Body of pancreas (tissue), 4 donors: ENCODE measurements at places on chromosomes 3 and 15. TPM values are rescaled to one million over a fixed set of nuclear protein-coding genes. Genes with fewer than 3 reads are reported as not detected.

DNA sequence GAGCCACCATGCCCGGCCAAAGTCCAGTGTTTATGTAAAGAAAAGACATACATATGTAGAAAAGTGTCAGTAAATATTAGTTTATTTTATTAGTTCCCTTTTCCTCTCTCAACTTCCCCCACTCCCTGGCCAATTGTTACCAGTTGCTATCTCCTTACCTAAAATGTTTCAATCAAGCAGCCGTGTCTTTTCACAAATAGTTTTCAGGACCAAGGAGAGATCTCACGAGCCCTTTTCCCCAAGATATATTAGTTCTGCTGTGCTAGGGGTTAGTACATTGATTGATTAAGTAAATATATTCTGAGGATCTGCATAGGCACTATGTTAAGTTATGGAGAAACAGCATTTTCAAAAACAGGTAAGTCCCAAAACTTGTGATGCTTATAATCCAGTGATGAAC lies 87.4 kb downstream of the ZIC4 start:
- no peak overlapping the region for H3K4me3 ChIP-seq
- no peaks in the 10 kb centered on the region for H3K4me1 ChIP-seq
- H3K27me3 ChIP-seq: no peaks in the 10 kb centered on the region
- DNase-seq: no peak
- H3K27ac ChIP-seq: no peak overlapping the region

DNA sequence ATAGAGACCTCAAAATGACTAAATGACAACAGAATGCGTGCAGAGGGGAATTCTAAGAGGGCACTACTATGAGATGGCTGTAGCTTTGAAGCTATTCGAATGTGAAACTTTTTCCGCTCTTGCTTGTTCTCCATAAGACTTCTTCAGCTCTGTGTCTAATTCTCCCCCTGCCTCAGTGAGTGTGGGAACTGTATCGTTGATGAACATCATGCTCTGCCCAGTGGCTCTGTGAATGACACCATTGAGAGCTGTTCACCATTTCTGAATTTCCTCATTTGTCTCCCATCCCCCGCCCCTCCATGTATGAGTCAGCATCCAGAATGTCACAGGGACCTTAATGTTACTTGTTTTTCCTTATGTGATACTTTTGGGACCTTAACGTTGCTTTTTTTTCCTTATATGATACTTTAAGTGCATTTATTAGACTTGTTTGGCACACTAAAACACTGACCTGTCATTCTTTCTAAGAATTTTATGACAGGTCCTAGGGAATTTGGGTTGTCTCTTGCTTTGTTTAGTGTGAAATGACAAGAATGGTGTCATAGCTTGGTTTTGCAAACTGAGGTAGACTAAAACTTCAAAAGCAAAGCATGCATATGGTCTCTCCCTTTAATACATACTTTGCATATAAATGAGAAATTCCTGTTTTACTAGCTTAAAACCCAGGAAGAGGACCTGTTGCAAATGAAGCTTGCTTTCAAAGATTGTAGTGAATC lies 99.6 kb downstream of the FNDC3B start:
- DNase-seq: peak; percentile 64
- peaks cover 82% of the 10 kb centered on the region for H3K4me1 ChIP-seq
- peak overlapping the region; percentile 76 for H3K27ac ChIP-seq

Gene PAK6
- total RNA-seq: 22.4 TPM

GRCh38 chr15:95830281-95830680 lies 500.2 kb upstream of the NR2F2 start:
- H3K4me1 ChIP-seq: no peaks in the 10 kb centered on the region
- no peaks in the 10 kb centered on the region for H3K27me3 ChIP-seq
- H3K27ac ChIP-seq: no peak overlapping the region
- H3K4me3 ChIP-seq: no peak overlapping the region

Gene ACAA1
- total RNA-seq: 91.8 TPM

Gene TIMP4
- 11.7 TPM for total RNA-seq

Gene CHST2
- 1.3 TPM for total RNA-seq

DNA sequence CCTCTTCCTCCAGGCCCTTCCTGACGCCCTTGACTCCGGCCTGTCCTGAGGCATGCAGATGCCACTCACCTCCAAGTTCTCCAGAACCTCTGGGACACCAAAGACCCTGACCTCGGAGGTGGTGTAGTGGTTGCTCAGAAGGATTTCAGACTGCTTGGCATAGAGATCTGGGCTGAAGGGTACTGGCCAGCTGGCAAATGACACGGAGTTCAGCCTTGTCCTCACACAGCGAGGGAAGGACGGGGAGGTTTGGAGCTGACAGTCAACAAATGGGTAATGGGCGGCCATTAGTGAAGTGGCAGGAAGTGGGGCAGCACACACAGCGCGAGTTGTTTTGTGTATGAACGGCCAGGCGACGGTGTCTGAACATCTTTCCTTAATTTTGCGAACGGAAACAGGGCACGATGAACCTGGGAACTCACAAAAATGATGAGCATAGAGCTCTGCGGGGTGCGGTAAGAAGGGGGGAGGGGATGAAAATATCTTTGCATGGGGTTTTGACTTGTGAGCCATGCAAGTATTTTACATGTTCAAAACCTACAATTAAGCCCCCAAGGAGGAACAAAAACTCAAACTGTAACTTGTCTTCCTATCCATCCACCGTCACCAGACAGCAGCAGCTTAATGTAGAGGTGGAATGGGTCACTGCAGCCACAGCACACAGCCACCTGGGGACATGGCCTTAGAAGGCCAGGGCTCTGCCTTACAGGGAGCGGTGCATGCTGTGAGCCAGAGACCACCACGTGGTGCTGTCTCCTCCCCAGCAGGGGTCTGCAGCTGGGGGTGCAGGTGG lies 43.6 kb upstream of the RPL32 start:
- H3K4me1 ChIP-seq: no peaks in the 10 kb centered on the region
- H3K27ac ChIP-seq: no peak overlapping the region
- no peaks in the 10 kb centered on the region for H3K36me3 ChIP-seq
- H3K27me3 ChIP-seq: no peaks in the 10 kb centered on the region

Gene LEKR1
- 0.99 TPM for total RNA-seq

DNA sequence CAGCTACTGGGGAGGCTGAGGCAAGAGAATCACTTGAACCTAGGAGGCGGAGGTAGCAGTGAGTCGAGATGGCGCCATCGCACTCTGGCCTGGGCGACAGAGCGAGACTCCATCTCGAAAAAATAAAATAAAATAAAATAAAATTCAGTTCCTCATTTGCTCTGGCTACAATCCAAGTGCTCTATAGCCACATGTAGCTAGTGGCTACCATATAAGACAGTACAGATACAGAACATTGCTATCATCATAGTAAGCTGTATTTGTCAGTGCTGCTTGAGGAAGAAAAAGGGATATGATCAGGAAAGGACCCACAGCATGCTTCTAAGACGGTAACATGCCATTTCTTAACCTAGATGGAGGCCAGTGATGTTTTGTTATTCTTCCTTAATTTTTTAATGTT lies 88.7 kb upstream of the CDAN1 start:
- H3K36me3 ChIP-seq: no peaks in the 10 kb centered on the region
- no peak overlapping the region for H3K27ac ChIP-seq
- no peak for DNase-seq
- no peaks in the 10 kb centered on the region for H3K27me3 ChIP-seq

Gene PARP15
- total RNA-seq: 0.52 TPM

Gene MYRIP
- total RNA-seq: 12.5 TPM

DNA sequence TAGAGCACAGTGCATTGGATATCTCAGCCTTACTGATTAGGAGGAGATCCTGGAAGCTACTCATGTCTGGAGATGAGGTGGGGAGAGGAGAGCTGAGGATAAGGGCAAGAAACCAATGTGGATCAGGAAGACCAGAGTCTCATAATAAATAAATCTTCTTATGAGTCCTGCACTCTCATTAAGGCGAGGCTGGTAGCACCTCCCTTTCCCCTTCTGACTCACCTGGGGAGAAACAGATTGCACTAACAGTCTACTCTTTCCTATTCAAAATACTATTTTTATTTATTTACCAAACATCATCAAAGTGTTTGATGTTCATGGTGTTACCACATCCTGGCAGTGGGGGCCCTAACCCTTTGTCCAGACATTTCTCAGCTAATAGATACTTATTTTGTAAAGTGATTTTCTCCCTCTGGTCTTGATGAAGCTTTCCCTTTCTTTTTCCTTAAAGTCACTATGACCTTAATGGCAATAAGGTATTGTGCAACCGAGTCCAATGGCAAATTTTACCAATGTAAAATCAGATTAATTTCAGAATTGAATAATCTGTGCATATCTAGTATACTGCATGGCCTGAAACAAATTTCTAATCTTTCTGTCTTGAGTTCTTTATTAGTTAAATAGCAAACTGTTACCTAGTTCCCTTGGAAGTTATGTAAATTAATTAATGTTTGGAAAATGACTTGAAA lies 81.1 kb downstream of the IQCH start:
- DNase-seq: no peak
- no peak overlapping the region for H3K27ac ChIP-seq
- no peak overlapping the region for H3K4me3 ChIP-seq
- H3K4me1 ChIP-seq: no peaks in the 10 kb centered on the region
- no peaks in the 10 kb centered on the region for H3K27me3 ChIP-seq

DNA sequence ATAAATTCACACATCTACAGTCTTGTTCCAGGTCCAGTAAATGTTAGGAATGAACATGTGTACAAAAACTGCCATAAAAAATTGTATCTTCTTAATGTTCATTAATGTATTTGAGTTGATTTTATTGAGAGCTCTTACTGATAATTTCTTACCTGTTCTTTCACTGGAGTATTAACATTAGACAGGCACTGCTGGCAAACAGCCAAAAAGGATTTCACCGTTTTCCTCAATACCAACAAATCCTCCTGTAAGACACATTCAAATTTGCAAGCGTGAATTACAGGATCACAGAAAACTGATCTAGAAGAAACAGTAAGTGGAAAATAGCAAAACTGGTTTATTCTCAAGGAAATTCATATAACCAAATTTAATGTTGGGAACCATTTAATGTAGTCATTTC lies 127.4 kb downstream of the PCCB start:
- no peaks in the 10 kb centered on the region for H3K27me3 ChIP-seq
- no peaks in the 10 kb centered on the region for H3K36me3 ChIP-seq
- no peak overlapping the region for H3K27ac ChIP-seq
- no peak overlapping the region for H3K4me3 ChIP-seq
- no peaks in the 10 kb centered on the region for H3K4me1 ChIP-seq

GRCh38 chr15:77053709-77054108 lies 17.2 kb downstream of the TSPAN3 start:
- no peaks in the 10 kb centered on the region for H3K36me3 ChIP-seq
- H3K4me1 ChIP-seq: peaks cover 8% of the 10 kb centered on the region
- no peaks in the 10 kb centered on the region for H3K27me3 ChIP-seq
- no peak overlapping the region for H3K4me3 ChIP-seq

Gene CLDN1
- 33.3 TPM for total RNA-seq

Gene PIGZ
- 1.0 TPM for total RNA-seq

Gene FEZF2
- not detected for total RNA-seq

- no peak overlapping the region for H3K27ac ChIP-seq
- no peak for DNase-seq
- H3K4me3 ChIP-seq: no peak overlapping the region
- peaks cover 13% of the 10 kb centered on the region for H3K4me1 ChIP-seq
- no peaks in the 10 kb centered on the region for H3K27me3 ChIP-seq
These were observed 4.4 kb downstream of the TMOD2 start for GRCh38 chr15:51755790-51756189.

Gene RTP1
- total RNA-seq: not detected

DNA sequence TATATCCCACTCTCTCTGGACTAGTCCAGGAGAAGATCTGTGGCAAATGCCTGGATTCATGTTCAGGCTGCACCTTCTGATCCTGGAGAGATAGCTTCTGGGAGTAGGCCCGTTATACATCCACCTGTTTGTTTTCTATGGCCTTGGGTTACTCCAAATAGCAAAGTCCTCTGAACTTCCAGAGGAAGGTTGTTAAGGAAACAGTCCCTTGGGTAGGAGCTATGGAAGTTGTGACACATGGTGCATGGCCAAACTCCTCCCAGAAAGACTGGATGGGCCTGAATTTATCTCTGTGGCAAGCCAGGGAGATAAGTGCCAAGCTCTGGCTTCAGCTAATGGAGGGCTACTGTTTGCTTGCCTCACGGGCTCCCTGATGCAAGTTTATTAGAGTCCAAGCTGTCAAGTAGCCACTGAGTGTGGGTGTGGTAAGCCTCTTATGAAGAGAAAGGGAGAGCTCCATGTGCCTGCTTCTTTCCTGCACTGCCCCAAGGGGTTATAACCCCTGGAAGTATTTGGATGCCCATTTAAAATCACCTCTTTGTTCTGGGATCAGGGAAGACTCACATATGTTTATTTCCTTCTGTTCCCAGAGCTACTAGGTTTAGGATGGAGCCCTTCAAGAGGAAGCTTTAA lies 328.7 kb upstream of the ATP11B start:
- no peaks in the 10 kb centered on the region for H3K27me3 ChIP-seq
- no peaks in the 10 kb centered on the region for H3K36me3 ChIP-seq
- no peaks in the 10 kb centered on the region for H3K4me1 ChIP-seq

GRCh38 chr3:171028025-171028778 lies 1.7 kb upstream of the SLC2A2 start:
- H3K27me3 ChIP-seq: no peaks in the 10 kb centered on the region
- no peaks in the 10 kb centered on the region for H3K36me3 ChIP-seq
- no peak overlapping the region for H3K4me3 ChIP-seq
- H3K4me1 ChIP-seq: peaks cover 37% of the 10 kb centered on the region

Gene LTK
- not detected for total RNA-seq
